ENCODE measurements at places on chromosomes 13 and 19.

- no peak overlapping the region for H3K4me3 ChIP-seq
- DNase-seq, result no peak
- H3K27ac ChIP-seq, result no peak overlapping the region
- H3K27me3 ChIP-seq, result no peaks in the 10 kb centered on the region
Measured at GRCh38 chr19:52507266-52507665, 20.2 kb upstream of the ZNF808 start.

GRCh38 chr19:51026554-51026831, at the start of gene KLK11:
Gene KLK11 (minus strand): TSS chr19:51026616. CDS start chr19:51025631, 985 bp downstream.
- H3K27me3 ChIP-seq, result no peaks in the 10 kb centered on the region
- no peak within 1 kb of the TSS for H3K4me3 ChIP-seq
- H3K36me3 ChIP-seq, result no peaks in the 10 kb centered on the region
- H3K4me1 ChIP-seq, result peaks cover 9% of the 10 kb centered on the region
- H3K27ac ChIP-seq, result no peak within 1 kb of the TSS

- no peaks in the 10 kb centered on the region for H3K27me3 ChIP-seq
- no peaks in the 10 kb centered on the region for H3K36me3 ChIP-seq
- no peak overlapping the region for H3K27ac ChIP-seq
Measured at GRCh38 chr19:7372810-7373209, 24.1 kb downstream of the ARHGEF18 start.

- H3K4me1 ChIP-seq, result no peaks in the 10 kb centered on the region
- H3K27ac ChIP-seq, result no peak overlapping the region
- no peaks in the 10 kb centered on the region for H3K36me3 ChIP-seq
- no peak overlapping the region for H3K4me3 ChIP-seq
Measured at GRCh38 chr13:112347986-112348385, 28.2 kb upstream of the SPACA7 start.

Measured in ovary (tissue), 10 donors.